Caudate nucleus (tissue), 63 donors: ENCODE measurements at places on chromosomes 12 and 14.

DNA sequence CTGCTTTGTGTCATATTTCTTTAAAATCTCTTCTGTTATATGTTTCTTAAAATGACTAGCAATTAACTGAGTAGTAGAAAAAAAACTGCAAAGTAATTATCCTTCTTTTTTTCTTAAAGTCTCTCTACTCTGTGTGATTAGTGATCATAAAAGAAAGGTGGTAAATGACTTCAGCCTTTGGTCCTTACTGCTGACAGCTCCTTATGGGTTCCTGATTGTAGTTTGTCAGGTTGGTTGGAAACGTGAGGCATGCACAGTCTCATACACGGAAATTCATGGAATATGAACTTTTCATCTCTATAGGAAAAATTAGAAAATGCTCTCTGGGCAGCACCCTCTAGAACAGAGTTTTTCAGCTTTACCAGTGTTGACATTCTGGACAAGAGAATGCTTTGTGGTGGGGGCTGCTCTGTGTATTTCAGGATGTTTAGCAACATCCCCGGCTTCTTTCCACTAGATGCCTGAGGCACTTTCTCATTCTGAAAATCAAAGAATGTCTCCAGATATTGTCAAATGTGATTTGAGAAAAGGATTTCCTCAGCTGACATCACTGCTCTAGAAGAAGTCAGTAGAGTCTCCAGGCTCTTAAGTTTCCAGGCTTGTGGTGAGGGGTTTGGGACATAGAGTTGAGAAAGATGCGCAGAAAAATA, 121.0 kb downstream of the PIK3C2G start:
- no peak for DNase-seq

- no peak for DNase-seq
Observed at GRCh38 chr14:92702441-92702918, 45.9 kb downstream of the LGMN start.

- DNase-seq, result peak; percentile 28
Observed at GRCh38 chr12:121530600-121531355, 50.0 kb downstream of the KDM2B start.

GRCh38 chr12:4911316-4911994, 1.8 kb downstream of the KCNA1 start:
- no peak for DNase-seq

- no peak for DNase-seq
Observed at GRCh38 chr14:31388687-31389413, 31.5 kb downstream of the HEATR5A start.
